Effector memory CD8-positive, alpha-beta T cell (primary cell): ENCODE measurements at places on chromosomes 1 and 21.

DNA sequence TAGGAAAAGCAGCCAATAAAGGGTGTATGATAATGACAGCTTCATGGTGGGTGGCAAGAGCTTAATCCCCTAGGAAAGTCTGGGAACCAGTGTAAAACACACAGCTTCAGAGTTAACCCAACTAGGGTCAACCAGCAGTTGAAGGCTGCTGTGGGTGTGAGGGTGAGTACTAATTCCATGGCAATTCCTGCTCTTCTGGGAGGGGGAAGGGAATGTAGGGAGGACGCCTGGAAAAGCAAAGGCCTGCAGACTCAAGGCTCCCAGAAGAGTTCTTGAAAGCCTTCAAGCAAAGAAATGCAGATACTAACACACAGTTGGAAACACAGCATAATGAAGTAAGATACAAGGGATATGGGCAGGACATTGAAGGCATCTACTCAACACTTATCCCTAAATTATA is 28.1 kb downstream of the TTLL7 start:
- no peak for DNase-seq

GRCh38 chr1:45047032-45047431 is 35.0 kb downstream of the UROD start:
- DNase-seq, result no peak

DNA sequence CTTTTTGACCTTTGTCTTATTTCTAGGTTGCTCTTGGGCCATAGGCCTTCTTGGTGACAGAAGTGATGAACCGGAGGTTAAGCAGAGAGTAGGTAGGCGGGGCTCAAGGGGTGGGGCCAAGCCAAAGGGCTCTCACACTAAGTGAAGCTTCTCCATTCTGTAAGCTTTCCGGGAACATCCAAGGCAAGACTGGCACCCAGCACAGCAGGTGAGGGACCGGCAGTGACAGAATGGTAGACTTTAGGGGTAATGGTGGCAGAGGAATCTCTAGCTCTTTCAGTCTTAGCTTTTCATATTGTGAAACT is at the start of gene TNFAIP8L2:
TSS of gene TNFAIP8L2 (plus strand) at position 135 of the 305 bp plus-strand sequence. CDS start 2,049 bp downstream, outside the sequence.
- DNase-seq, result peak; percentile 63

GRCh38 chr1:201254625-201255478 is 28.5 kb upstream of the PKP1 start:
- peak; percentile 44 for DNase-seq

- no peak for DNase-seq
These were observed 16.4 kb downstream of the PBX1 start for GRCh38 chr1:164575356-164575886.

DNA sequence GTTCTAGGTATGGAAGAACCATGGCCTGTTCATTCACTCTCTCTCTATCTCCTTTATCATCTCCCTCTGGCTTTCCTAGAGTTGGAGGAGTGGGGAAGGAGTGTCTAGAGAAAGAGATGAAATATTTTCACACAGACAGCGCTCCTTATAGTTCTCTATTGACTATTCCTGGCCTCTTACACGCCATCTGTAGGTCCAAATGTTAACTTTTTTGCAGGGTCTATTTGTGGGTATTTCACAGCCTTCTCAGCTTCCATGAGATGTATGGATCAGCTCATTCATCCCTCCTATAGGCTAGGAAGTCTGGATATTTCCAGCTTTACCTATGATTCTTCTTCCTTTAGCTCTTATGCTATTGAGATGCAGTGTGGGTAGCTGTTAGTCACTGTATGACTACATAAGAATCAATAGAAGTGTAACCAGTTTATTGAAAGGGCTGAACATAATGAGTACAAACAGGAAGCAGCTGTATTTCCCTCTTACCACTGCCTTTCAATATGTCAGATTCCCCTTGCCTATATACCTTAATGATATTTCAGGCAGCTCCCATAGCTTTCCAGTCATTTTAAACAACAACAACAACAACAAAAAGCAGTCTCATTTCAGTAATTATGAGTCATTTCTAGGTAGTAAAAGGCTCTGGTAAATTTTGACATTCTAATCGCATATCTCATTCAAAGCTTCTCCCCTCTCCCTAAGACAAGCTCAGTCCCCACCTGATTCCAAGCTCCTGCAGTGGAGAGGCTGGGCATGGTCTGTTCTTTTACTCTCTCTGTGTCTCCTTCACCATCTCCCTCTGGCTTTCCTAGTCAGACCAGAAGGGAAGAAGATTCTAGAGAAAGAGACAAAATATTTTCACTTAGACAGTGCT is 149.5 kb downstream of the TTLL7 start:
- no peak for DNase-seq

GRCh38 chr1:28934676-28935075 is 20.3 kb downstream of the EPB41 start:
- DNase-seq, result no peak

DNA sequence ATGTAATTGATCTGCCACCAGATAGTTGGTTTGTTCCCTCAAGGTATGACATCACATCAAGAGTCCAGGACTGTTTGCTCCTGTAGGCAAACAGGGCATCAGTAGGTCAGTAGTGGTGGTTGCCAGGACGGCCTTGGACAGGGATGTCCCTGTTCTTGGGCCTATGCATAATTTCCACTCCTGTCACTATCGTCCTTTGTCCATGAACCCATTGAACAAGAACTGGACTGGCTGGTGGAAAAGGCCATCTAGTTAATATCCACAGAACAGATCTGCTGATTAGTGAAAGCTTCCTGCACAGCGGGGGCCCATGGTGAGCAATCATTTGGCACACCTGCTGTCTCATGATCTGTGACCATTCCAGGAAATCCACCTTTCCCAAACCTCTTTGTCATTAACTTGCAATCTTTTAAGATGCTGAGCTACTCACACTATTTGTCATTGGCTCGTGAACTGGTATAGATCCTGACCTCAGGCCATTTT is 12.4 kb upstream of the BSDC1 start:
- DNase-seq, result no peak

DNA sequence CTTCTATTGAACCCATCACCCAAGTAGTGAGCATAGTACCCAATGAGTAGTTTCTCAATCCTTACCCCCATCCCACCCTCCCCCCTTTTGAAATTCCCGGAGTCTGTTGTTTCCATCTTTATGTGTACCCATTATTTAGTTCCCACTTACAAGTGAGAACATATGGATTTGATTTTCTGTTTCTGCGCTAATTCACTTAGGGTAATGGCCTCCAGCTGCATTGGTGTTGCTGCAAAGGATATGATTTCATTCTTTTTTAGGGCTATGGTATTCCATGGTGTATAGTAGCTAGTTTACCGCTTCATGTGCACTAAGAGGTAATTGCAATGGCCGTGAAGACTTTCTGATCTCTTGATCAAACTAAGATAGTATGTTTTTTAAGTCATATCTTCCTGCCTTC is 107.5 kb upstream of the SERTAD4 start:
- DNase-seq, result no peak

DNA sequence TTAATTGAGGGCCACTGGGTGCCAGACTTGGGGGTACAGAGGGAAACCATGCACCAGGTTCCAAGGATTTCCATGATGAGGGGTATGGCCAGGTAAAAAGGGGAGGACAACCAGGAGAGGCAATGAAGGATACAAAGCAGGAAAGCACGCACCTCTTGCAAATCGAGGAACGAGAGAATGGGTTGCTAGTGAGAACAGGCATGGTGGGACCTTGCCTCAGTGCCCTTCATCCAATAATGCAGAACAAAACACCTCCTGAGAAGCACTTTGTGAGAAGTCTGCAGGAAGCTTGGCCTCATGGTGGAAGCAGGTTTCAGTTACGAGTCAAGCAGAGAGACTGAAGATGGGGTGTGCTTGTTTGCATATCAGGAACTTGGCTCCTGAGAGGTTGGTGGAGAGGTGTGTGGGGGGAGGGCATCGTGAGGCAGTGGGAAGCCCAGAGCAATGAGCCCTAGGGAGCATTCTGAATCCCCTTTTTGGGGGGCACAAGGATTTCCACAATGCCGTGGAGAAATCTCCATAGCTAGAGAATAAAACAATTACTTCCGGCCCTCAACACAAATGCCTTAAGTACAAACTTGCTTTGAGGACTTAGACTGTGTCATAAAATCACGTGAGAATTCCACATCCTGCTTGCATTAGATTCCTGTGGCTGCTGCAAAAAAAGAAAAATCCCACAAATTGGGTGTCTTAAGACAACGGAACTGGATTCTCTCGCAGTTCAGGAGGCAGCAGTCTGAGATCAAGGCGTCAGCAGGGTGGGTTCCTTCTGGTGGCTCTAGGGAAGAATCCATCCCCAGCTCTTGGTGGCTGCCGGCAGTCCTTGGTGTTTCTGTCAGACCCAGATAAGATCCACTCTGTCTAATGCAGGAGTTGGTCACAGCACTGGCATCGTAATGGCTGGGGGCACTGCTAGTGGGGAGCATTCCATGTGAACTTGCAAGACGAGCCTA is 54.9 kb upstream of the BACE2 start:
- DNase-seq, result no peak

- no peak for DNase-seq
These were observed 3.5 kb downstream of the MARCKSL1 start for GRCh38 chr1:32332290-32333079.

DNA sequence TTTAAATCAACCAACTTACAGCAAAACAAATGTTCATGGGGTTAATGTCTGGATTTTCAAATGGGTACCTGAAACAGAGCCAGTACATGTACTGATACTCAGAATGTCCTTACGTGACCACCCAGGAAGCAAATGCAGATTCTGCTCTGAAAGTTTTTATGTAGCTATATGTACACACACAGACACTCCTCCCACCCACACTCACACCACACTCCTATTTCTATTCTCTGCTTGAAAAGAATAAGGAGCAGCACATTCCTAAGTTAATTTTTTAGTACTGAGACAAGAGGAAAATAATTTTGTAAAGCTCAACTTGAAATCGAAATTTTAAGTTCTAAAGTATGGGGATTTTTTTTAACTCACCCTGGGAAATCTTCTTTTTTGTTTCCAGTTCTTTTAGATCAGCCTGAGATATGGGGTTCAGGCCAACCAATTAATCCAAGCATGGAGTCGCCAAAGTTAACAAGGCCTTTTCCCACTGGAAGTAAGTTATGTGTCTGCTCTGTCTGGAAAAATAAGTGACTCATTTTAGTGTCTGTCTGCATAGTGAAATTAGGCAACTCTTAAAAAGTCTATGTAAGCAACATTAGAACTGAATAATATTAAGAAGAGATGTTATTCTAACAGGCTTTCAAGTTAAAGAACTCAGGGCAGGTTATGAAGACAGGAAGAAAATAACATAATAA is 75.5 kb upstream of the DYNLT5 start:
- DNase-seq, result no peak

DNA sequence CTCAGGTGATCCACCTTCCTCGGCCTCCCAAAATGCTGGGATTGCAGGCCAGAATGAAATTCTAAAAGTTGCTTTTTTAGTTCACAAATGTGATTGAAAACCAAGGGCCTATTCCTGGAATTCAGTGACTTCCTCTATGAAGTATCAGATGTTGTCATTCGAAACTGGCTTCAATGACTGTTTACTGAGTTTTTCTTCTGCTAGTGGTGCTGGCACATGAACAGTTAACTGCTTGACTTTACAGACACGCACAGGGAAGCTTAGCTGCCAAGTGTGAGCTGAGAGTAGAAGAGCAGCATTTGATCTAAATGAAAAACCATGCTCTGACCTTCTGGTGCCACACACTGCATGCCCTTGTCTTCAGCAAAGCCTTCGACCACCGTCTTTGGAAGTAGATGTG is 32.8 kb upstream of the AJAP1 start:
- no peak for DNase-seq

DNA sequence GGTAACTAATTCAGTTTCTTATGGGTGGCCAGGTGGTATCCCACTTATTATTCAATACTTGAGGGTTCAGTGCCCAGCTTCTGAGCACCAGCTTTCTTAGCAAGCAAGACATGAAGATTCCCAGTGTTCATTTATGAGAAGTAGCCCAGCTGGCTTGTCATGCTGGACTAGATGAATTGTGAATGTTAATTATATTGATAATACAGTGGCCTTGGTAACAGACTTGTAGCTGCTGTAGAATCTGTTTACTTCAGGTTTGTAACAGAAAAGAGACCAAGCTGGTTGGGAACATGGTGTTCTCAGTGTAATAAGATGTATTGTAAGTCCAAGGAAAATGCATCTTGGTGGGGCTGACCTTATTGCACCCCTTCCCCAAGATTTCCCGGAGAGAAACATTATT is 10.1 kb downstream of the AHCYL1 start:
- no peak for DNase-seq

- no peak for DNase-seq
These were observed 1074.5 kb downstream of the PLA2G4A start for GRCh38 chr1:187903223-187903622.

GRCh38 chr1:190212450-190212849 is 265.2 kb downstream of the BRINP3 start:
- no peak for DNase-seq

GRCh38 chr1:18592368-18592767 is 38.3 kb upstream of the PAX7 start:
- DNase-seq, result no peak

GRCh38 chr1:64308866-64309265 is 105.4 kb downstream of the UBE2U start:
- no peak for DNase-seq

GRCh38 chr21:17488620-17489019 is 24.2 kb upstream of the CXADR start:
- DNase-seq, result no peak

GRCh38 chr1:6889875-6890480 is 104.7 kb downstream of the CAMTA1 start:
- DNase-seq, result peak; percentile 18

- no peak for DNase-seq
These were observed 88.9 kb downstream of the CRB1 start for GRCh38 chr1:197356723-197357533.

DNA sequence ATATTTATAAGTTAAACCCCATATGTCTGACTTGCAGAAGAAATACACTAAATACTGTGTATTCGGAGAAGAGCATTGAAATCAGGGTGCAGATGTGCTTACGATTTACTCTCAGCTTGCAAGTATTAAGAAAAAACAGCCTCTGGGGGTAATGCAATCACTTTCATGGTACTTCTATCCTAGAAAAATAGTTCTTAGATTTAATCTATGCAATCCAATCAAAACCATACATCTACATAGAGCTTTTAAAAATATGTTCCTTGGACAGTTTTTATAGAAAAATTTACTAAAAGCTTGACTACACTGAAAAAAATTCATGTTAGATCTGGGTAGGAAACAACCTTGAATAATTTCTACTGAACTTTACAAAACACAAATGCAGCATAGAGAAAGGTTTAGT is 890.3 kb upstream of the ADGRL2 start:
- DNase-seq, result no peak

DNA sequence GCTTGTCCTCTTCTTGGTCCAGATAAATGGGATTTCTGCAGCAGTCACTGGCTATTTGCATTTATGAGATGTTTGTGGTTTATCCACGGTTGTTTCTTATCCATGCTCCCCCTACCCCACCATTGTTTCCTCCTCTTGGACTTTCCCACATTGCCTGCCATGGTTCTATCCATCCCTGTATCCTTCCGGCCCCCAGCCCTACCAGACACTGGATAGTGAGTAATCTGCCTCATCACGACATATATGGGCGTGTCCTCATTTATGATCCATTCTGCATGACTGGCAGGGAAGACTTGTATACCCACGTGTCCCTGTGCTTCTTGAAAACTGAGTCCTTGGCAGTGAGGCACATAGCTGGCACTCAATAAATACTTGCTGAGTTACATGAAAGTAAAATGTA is 40.1 kb downstream of the CACNA1S start:
- no peak for DNase-seq
